ENCODE measurements at places on chromosomes 6 and 20.
A peak's percentile ranks its signal among the peaks of the same experiment; 100 is the strongest.

DNA sequence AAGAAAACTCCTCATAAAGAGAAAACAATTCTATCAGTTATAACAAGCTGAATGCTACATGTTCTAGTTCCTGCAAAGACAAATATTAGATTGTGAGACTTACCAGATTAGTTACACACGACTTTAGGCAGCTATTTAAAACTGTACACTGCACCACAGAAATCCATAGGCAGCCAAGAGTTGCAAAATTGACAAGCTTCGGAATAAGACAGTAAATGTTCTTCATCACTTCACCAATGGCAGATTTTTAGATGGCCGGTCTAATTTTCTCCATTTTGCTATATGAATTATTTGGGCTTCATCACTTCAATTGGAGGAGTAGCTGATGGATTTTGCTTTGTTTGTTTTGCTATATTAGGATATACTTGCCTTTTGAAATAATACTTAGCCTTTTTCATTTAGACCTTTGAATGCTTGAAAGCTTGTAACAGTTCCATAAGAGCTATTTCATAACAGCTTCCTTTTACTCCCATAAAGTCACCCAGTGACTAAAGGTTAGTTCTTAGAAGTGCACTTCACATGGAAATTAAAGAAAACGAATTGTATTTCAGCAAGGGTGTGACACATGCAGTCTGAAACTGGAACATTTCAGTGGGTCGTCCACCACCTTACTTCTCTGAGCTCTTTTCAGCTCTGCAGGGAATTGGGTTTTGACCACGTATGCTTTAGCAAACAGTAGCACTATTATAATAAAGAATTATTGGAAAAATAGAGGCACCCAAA lies at the start of gene ROS1:
TSS of gene ROS1 (minus strand) at position 512 of the 723 bp plus-strand sequence. CDS start at position 226, 286 bp downstream.
- DNase-seq, result no peak

DNA sequence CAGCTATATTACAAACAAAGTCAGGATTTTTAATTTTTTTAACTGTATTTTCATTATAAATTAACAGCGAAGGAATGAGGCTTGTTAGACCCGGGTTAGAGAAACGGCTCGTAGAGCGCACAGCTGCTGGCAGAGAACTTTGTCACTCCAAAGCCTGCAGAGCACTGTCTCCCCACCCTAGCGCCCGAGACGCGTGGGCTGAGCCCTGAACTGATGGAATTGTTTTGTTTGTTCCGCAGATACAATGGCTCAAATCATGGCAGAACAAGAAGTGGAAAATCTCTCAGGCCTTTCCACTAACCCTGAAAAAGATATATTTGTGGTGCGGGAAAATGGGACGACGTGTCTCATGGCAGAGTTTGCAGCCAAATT lies 810 bp downstream of the LAMP5 start:
- DNase-seq, result no peak

DNA sequence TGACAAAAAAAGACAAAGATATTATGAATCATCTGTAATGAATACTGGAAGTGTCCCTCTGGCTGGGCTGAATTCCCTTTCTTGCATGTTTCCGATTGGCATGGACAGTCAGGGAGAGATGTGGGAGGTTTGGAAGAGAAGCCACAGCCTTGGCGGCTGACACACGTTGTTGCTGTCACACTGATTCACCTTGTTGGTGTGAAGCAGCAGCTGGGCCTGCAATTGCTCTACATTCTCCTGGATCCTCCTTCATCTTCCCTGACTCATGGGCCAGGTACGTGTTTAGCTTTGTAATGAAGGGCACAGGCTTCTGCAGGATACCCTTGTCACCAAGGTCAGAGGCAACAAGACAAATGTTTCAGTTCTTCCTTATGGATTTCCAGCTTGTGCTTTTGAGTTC lies 13.4 kb upstream of the SMIM8 start:
- DNase-seq, result no peak

DNA sequence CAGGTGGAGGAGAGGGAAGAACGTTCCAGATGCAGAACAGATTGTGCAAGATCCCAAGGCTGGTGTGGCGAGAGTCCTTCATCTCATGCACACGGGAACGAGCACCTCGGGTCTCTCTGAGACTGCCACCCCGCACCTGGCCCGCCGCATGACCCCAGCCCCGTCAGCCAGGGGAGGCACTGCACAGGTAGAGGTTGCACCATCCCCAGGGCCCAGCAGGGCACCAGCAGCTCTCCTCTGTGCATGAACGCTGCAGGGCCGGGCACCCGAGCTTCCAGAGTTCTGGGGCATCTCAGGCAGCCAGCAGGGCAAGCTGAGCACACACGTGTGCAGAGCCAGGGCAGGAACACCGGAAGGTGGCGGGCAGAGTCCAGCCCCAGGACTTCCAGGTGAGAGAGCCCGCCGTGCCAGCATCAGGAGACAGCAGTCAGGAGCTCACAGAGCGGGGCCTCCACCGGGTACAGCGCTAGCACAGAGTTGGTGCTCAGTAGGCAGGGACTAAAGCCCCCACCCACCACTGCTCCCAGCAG lies 193.2 kb downstream of the TAF4 start:
- DNase-seq, result no peak

GRCh38 chr6:74879234-74879633 lies 326.6 kb downstream of the COL12A1 start:
- DNase-seq, result no peak

DNA sequence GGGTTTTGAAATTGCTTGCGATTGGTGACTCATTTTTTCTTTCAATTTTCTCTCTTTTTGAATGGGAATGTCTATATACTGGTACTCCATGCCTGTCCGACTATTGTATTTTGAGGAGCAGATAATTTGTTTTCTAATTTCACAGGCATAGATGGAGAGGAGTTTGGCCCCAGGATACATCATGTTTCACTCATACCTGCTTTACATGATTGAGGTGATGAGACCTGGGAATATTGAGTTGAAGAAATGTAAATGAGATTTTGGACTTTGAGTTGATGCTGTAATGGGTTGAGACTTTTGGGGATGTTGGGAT lies 253.1 kb upstream of the RAB32 start:
- no peak for DNase-seq

- DNase-seq, result no peak
Measured at GRCh38 chr6:149433881-149434280, 33.8 kb downstream of the SUMO4 start.

DNA sequence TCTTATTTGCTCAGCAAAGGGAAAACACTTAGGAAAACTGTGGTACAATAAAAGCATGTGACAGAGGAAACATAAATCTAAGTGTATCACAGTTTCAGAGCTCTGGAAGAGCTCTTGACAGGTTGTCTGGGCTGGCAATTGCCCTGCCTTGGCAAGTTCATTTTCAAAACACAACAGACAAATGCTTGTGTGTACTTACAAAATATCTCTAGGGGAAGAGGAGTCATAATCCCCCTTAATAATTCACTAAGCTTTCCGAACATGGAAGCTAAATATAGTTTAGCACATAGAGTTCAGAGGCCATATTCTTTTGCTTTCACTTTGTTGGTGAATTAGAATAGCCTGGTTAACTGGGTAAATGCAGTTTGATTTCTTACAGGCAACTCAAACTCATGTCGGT lies 211.6 kb upstream of the THEMIS start:
- no peak for DNase-seq

DNA sequence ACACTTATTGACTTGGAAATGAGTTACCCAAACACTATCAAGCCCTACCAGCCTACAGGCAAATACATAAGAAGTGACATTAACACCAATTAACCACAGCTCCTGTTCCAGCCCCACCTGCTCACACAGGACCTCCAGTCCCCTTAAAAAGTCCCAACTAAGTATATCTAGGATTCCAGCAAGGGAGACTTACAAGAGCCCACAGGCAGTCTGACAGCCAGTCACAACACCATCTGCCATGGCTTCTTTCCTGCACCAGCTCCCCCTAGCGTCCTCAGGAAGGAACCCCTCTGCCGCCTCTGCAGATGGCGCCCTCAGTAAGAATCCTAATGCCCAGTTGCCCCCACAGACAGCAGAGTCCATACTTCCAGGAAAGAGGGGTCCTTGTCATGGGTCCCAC lies 122.1 kb downstream of the HIVEP2 start:
- DNase-seq, result no peak

- no peak for DNase-seq
Measured at GRCh38 chr20:23235173-23236027, 115.2 kb upstream of the NXT1 start.

- DNase-seq, result no peak
Measured at GRCh38 chr20:59441860-59442810, 141.7 kb downstream of the EDN3 start.

DNA sequence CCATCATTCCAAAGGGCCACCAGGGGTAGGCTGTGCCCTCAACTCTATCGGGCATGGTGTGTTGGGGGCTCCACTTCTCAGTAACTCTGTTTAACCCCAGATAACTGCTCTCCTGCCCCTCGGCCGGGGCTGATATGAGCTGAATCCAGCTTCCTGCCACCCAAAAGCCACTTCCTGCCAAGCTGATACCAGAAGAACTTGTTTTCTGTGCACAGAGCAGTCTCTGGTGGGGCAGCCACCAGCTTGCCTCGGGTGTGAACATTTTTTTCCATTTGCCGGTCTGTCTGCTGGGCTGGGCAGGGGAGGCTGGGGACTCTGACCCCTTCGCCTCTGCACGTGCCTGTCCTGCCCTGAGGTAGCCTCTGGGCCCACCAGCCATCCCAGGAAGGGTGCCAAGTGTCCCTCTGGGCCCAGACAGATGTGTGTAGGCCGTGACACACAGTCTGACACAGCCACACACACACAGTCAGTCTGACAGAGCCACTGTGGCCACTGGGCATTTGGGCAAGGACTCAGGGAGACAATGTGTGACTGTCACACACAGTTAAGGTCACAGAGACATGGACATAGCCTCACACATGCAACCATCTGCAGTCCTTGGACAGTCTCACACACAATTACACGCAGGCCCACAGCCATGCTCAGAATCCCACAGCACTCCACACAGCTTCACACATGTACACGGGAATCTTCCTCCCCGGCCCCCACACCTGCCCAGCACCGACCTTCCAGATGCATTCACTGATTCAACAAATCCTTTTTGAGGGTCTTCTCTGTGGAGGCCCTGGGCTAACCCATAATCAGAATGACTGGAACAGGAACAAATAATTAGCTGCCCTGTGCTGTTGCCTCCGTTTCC lies 45.1 kb downstream of the NOL4L start:
- DNase-seq, result peak; percentile 76

DNA sequence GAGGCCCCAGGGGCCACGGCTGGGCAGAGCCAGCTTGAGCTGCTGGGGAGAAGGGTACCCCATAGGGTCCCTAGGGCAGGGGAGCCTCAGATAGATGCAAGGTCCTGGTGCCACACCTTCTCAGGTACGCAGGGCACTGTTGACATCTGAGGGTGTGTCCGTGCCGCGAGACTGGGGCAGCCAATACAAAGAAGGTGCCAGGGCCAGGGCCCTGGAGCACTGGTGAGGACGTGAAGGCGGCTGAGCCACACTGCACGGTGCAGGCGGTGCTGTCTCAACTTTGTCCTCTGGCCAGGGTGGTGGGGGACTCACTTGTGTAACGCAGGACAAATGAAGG lies 649 bp upstream of the LRRC73 start:
- DNase-seq, result no peak

GRCh38 chr6:1635305-1636010 lies 25.7 kb downstream of the FOXC1 start:
- DNase-seq, result no peak

GRCh38 chr6:32086661-32087573 lies 22.2 kb downstream of the TNXB start:
- no peak for DNase-seq

GRCh38 chr6:72132427-72132826 lies 246.1 kb downstream of the RIMS1 start:
- no peak for DNase-seq

- DNase-seq, result no peak
Measured at GRCh38 chr6:110083875-110084585, 95.4 kb downstream of the WASF1 start.

DNA sequence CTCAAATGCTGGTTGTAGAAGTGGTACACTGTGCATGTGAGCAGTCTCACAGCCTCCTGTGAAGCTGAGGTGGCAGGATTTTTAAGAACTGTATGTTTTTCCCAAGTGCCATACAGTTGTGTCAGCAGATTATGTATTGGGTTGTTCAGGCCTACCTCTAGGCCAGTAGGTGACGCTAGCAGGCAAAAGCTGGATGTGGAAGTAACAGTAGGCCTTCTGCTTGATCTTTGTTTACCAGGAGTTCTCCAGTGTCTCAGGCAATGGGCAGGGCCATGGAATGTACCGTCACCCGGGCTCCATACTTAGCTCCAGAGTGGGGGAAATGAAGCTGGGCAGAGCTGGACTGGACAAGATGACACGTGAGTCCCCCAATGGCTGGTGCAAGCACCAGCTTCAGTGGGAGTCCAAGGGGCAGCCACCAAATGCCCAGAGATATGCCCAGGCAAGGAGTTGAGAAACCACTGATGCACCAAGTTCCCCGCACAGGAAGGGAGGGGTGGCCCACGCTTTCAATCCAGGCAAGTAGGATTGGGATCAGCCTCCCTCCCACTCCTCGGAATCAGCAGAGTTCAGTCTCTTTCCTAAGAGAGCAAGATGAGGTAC lies 289.7 kb downstream of the HTR1B start:
- no peak for DNase-seq

DNA sequence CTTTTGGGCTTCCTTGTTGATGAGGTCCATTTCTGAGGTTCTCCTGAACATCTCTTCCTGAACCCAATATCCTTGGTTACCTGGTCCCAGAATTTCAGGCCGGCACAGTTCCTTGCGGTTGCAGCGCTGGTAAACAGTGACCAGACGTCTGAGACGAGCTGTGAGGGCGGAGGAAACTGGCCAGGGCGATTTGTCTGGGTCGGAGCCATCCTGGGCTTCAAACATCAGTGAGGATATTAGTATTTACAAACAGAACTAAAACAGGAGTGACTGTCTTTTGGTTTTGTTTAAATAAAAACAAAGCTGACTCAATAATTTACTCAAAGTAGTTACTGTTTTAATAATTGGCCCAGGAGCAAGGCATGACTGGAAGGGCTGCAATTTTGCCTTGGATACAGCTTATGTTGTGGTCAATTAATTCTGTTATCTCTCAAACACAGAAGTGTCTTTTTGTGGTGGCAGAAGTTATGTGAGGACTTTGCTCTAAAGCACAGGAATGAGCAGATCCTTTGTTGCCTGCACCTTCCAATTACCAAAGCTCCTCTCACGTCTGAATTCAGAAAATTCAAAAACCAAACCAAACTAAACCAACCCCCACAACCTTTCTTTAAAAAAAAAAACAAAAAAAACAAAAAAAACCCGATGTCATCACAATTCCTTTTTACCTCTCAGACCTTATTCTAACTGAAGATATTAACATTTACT lies 58.7 kb upstream of the EMILIN3 start:
- DNase-seq, result no peak

DNA sequence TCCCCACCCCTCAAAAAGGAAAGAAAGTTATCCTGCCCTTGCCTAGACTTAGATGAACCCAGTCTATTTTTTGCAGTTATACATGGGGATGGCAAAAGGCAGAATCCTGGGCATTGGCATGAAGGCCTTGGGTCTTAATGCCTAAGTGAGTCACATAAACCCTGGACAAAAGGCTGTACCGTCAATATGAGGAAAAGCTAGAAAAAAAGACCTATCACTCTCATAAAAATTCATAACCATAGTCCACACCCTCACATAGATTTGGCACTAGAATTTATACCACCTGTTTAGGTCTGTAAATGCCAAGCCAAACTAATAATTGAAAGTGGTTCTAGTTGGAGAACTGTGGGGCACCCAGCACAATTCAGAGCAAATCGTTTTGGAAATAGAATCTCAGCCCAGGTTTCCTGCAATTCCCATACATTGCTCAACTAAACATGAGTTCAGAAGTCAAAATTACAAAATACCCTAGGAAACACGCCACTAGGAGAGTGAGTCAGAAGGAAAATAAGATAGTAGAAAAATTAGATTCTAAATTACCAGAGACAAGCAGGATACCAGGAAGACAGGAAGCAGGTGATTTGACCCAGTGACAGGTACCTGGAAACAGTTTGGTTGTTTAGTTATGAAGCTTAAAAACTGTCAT lies 70.4 kb upstream of the FUCA2 start:
- no peak for DNase-seq

Data from CD8-positive, alpha-beta memory T cell (primary cell).